ENCODE measurements at places on chromosomes 4 and X.
A peak's percentile ranks its signal among the peaks of the same experiment; 100 is the strongest.

DNA sequence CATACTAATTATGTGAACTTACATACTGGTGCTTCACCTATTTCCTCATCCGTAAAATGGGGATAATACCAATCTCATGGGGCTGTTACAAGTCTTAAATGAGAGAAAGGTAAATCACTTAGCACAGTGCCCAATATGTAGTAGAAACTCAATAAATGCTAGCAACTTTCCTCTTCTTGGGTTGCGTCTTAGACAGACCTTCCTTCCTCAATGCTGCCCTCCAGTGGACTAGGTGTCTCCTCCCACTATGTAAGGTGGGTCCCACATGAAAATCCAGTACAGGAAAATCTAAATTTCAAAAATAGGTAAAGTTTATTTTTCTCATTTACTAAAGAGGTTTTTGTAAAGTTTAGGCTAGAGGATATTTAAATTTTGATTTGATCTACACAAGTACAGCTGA is 20.6 kb downstream of the ZDHHC9 start:
- peak; percentile 70 for DNase-seq

- no peak for DNase-seq
Measured at GRCh38 chrX:47687263-47687662, 28.3 kb upstream of the UXT start.

DNA sequence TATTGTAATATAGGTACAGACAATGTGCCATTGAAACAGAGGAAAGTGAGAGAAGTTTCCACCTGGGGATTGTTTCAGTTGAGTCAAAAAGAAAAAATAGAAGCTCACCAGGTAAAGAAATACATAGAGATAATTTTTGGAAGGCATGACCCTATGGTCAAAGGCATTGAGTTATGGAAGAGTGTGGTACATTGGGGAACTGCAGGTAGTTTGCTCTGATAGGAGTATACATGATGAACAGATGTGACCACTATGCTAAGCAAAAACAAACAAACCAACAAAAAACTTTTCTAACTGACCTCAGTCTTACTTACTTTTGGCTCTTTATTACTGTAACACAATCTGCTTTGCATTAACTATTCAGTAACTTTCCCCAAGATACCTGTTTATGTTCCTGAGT is 85.9 kb downstream of the UGT8 start:
- no peak for DNase-seq

GRCh38 chrX:64894454-64895038 is 81.7 kb downstream of the ZC4H2 start:
- peak; percentile 64 for DNase-seq
